SK-N-SH (cell line): ENCODE measurements at places on chromosomes 1 and 21. TPM values are rescaled to one million over a fixed set of nuclear protein-coding genes. Genes with fewer than 3 reads are reported as not detected.
A peak's percentile ranks its signal among the peaks of the same experiment; 100 is the strongest.

CHD5 gene
- polyA plus RNA-seq = 0.26 and 0.62 TPM in 2 replicates

ILDR2 gene
- 0.05 and 0.24 TPM in 2 replicates for polyA plus RNA-seq

ADAMTS5 gene
- 0.90 and 1.5 TPM in 2 replicates for polyA plus RNA-seq

DNA sequence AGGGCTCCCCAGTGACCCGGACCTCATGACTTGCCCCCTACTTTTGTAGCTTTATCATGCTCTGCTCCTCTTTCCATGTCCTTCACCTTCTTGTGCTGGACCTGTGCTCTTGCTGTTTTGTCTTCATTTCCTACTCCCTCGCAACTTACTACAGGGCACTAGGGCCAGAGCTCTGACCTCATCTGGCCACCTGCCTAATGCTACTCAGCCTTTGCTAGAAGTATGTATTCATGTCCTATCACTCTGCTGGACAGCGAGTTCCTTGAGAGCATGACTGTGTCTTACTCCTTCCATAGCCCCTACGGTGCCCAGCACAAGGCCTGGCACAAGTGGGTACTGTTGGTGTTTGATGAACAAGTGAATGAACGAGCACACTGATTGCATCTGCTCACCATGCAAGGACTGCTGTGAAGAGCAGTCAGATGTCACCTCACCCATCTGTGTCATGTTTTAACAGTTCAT lies 1.9 kb downstream of the MTFR1L start:
- DNase-seq = no peak
- peaks cover 29% of the 10 kb centered on the region; the same call in 1 of the 2 replicates for H3K4me1 ChIP-seq
- no peaks in the 10 kb centered on the region for H3K27me3 ChIP-seq
- H3K36me3 ChIP-seq = peaks cover 2% of the 10 kb centered on the region

- no peak overlapping the region for H3K27ac ChIP-seq
- no peak overlapping the region for H3K4me3 ChIP-seq
- no peaks in the 10 kb centered on the region for H3K27me3 ChIP-seq
- H3K36me3 ChIP-seq = no peaks in the 10 kb centered on the region
- no peak for DNase-seq
- H3K4me1 ChIP-seq = no peaks in the 10 kb centered on the region
Observed at GRCh38 chr1:87644579-87645190, 316.0 kb downstream of the LMO4 start.

- H3K36me3 ChIP-seq = no peaks in the 10 kb centered on the region
- H3K4me1 ChIP-seq = no peaks in the 10 kb centered on the region
- H3K27ac ChIP-seq = no peak overlapping the region
- no peak overlapping the region for H3K4me3 ChIP-seq
Observed at GRCh38 chr1:25519624-25520023, 23.8 kb upstream of the LDLRAP1 start.

- H3K36me3 ChIP-seq = no peaks in the 10 kb centered on the region
- H3K4me1 ChIP-seq = no peaks in the 10 kb centered on the region; the same call in 1 of the 2 replicates
- H3K27me3 ChIP-seq = no peaks in the 10 kb centered on the region
- H3K4me3 ChIP-seq = no peak overlapping the region
- no peak for DNase-seq
Observed at GRCh38 chr1:187338762-187339412, 510.1 kb downstream of the PLA2G4A start.

- H3K27me3 ChIP-seq = no peaks in the 10 kb centered on the region
- H3K4me1 ChIP-seq = peaks cover 30% of the 10 kb centered on the region
- peak within 1 kb of the TSS; percentile 90 for H3K4me3 ChIP-seq
- peak within 1 kb of the TSS; percentile 69 for H3K27ac ChIP-seq
- peak; percentile 97 for DNase-seq
Observed at GRCh38 chr1:157045250-157046218, at the start of gene ARHGEF11. ARHGEF11 (minus strand) TSS chr1:157045742; CDS start chr1:157044330, 1,412 bp downstream.

DNA sequence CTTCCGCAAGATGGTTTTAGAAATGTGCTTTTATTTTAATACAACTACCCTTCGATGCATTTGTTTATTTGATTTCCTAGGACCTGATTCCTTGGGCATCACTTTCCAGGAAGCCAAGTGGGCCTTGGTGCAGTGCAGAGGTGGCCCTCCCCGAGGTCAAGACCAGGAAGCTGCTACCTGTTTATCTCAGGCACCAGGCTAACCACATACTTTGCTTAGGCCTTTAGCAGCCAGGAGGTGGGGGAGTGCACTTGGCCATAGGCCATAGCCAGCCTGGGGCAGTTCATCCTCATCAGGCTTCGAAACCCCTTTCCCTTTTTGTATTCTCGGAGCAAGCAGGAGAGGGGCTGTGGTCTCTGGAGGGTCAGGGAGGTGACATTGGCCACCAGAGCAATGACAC lies 45.4 kb downstream of the SMYD2 start:
- H3K27me3 ChIP-seq = no peaks in the 10 kb centered on the region
- H3K4me3 ChIP-seq = no peak overlapping the region
- peaks cover 7% of the 10 kb centered on the region; the same call in 1 of the 2 replicates for H3K4me1 ChIP-seq
- no peak for DNase-seq

DNA sequence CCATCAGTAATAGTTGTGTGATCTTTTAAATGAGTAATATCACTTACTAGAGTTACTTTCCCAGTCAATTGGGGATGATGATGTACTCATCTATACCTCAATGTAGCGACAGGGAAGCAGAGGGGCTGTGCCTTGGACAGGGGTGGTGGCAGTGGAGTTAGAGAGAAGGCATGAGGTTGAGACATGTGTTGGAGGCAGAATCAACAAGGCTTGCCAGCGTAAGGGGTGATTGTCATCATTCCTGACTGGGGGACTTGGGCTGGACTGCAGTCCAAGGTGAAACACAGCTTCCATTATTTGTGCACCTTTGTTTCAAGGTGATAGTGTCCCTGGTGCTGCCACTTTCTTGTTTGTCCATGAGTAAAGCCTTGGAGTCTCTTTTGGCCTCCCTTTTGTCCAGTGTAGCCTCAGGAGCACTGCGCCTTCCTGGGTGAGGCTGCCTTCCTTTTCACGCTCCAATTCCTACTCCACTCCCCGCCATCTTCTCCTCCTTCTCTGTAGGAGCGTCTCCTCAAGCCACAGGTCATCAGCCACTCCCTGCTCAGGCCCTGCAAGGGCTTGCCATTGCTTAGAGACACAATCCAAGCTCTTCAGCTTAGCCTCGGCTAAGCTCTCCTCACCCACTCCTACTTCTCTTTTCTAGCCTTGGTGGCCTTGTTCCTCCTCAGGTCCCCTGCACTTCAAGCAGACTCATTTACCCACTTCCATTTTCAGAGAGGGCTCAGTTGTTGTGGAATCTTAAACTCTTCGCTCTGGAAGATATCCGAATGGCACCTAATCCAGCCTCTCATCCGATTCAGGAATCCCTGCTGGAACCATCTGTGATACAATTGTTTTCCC lies 77.6 kb upstream of the CD34 start:
- no peaks in the 10 kb centered on the region for H3K27me3 ChIP-seq
- H3K36me3 ChIP-seq = no peaks in the 10 kb centered on the region
- H3K4me1 ChIP-seq = no peaks in the 10 kb centered on the region
- DNase-seq = no peak
- no peak overlapping the region for H3K27ac ChIP-seq

DNA sequence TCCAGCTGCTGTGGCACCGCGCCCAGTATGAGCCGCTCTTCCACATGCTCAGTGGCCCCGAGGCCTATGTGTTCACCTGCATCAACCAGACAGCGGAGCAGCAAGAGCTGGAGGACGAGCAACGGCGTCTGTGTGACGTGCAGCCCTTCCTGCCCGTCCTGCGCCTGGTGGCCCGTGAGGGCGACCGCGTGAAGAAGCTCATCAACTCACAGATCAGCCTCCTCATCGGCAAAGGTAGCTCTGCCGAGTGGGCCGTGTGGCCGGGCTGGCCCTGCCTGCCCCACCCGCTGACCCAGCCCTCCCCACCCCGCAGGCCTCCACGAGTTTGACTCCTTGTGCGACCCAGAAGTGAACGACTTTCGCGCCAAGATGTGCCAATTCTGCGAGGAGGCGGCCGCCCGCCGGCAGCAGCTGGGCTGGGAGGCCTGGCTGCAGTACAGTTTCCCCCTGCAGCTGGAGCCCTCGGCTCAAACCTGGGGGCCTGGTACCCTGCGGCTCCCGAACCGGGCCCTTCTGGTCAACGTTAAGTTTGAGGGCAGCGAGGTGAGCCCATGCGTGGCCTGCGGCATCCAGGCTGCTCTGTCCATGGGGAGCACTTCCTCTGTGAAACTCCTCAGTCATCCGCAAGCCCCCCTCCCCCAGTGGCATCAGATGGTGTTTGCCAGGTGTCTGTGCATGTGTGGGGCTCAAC lies 64.2 kb downstream of the PIK3CD start:
- peaks cover 2% of the 10 kb centered on the region; the same call in 1 of the 2 replicates for H3K4me1 ChIP-seq
- H3K36me3 ChIP-seq = no peaks in the 10 kb centered on the region; the same call in 1 of the 2 replicates
- no peak overlapping the region for H3K27ac ChIP-seq
- no peaks in the 10 kb centered on the region for H3K27me3 ChIP-seq
- H3K4me3 ChIP-seq = no peak overlapping the region

- DNase-seq = no peak
- H3K27ac ChIP-seq = no peak overlapping the region
- H3K36me3 ChIP-seq = peaks cover 4% of the 10 kb centered on the region
- H3K4me1 ChIP-seq = peaks cover 16% of the 10 kb centered on the region; the same call in 1 of the 2 replicates
Observed at GRCh38 chr1:24786191-24786590, 40.9 kb downstream of the CLIC4 start.
